ENCODE measurements at places on chromosomes 7 and 10.

DNA sequence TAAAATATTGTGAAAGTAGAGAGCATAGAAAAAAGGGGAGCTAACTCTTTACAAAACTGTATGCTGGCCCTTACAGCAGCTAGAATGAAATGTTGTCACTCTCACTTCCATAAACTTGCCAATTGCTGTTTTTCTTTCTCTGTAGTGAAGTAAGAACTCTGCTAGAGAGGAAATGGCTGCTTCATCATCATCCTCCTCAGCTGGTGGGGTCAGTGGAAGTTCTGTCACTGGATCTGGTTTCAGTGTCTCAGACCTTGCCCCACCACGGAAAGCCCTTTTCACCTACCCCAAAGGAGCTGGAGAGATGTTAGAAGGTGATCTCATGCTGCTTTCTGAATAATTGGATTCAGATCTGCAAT is 7.6 kb upstream of the ASCC1 start:
- no peak for DNase-seq

GRCh38 chr7:135186841-135187253 is 16.3 kb upstream of the CYREN start:
- DNase-seq: no peak

- DNase-seq: no peak
Observed at GRCh38 chr7:158488181-158488971, 99.2 kb downstream of the PTPRN2 start.

GRCh38 chr7:158726277-158726807 is 21.7 kb upstream of the NCAPG2 start:
- no peak for DNase-seq

GRCh38 chr10:131574363-131574706 is 262.8 kb upstream of the TCERG1L start:
- no peak for DNase-seq

GRCh38 chr7:130294314-130294713 is 1.4 kb downstream of the CPA4 start:
- no peak for DNase-seq

DNA sequence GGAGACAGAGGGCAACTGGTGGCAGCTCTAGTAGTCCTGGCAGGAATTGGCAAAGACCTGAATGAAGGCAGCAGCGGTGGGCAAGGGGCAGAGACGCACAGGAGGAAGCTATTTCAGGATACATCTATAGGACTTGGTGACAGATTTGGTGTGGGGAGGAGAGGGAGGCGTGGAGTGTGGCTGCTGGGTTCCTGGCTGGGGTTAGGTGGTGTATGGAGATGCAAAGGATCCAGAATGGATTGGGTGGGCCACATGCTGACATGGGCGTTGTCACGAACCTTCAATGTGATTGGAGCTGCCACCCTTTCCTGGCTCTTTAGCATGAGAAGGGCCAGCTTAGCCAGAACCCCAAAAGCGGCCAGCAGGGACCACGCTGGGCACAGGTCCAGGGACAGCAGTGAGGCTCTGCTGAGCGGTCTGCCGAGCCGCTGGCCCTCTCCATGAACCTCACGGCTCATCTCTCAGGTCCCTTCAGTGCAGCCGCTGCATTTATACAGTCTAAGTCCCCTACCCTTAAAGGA is 10.2 kb upstream of the ADCY1 start:
- no peak for DNase-seq

Measured in AG09309 (cell line).